ENCODE measurements at places on chromosomes 1 and 21.

DNA sequence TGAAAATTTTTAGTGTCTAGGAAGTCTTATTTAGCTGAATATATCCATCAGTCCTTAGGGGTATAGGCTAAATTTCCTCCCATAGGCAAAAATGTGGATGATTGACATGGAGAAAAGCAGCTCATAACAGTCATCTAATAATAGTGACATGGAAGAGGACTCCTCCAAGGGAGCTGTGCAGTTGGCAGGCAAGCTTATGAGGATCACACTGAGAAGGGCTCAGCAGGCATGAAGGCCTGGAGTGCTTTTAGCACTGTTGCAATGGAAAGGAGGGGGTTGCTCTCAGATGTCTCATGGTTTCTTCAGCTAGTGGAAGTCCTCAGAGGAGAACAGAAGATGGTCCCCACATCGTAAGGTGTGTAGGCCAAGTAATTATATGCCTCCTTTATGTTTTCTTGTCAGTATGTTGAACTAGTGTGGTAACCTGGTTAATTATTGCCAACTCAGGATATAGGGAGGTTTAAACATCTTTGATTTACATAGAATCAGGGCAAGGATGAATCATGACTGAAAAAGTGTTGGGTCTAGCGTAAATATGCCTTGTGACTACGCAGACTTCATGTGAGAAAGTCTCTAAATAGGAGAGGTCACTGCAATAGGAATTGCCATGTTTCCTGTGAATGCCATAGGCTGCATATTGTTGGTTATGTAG is 18.9 kb downstream of the VN1R5 start:
- no peak for DNase-seq

- DNase-seq, result peak; percentile 73
These were observed 14.7 kb upstream of the BOLA1 start for GRCh38 chr1:149884433-149885338.

DNA sequence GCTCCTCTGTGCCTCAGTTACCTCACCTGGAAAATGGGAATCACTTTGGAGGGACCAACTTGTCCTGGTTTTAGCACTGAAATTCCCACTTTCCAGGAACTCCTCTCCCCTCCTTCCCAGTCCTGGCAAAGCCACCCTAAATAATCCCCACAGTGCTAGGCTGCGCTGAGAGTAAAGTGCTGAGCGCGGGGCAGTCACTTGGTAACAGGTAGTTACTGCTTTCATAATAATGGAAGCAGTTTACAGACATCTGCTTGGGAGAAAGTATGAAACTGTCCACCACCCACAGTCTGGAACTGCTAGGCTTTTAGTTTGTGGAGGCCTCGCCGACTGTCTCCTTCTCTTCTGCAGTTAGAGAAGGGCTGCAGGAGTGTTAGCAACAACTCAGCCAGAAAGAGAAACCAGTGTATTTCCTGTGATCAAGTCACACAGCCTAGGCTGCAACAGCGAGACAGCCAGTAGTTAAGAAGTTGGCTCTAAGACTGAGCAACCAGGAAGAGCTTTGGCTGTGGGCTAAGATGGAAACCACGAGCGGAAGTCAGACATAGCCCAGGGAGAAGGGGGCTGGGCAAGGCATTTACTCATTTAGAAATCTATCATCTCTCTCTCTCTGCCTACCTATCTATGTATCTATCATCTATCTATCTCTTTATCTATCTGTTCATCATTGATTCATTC is 30.8 kb upstream of the ABCG1 start:
- no peak for DNase-seq

- DNase-seq, result peak; percentile 48
These were observed 18.0 kb downstream of the SERTAD4 start for GRCh38 chr1:210250665-210250997.

DNA sequence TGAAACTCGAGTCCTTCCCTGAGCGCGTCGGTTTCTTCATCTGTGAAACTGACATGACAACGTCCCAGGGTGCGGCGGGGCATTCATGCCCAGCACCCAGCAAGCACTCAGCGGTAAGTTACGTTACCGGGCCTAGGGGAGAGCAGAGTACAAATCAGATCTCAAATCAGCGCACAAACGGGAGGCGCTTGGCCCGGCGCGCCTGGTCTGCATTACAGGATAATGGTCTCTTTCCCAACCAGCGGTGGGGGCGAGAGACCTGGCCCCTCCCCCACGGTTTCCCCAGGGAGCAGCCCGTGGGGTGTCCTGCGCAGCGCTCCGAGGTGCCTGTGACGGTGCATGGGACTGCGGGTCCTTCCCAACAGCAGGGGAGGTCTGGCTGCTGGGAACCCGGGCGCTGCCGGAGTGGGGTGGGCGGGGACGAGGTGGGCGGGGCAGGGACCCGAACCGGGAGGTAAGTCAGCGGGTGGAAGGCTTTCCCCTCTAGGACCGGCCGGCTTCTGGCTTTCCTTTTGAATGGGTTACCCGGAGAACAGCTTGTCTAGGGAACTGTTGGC is 1.0 kb downstream of the TMEM51 start:
- DNase-seq, result no peak

- no peak for DNase-seq
These were observed 554 bp downstream of the ZNF281 start for GRCh38 chr1:200409203-200409760.

DNA sequence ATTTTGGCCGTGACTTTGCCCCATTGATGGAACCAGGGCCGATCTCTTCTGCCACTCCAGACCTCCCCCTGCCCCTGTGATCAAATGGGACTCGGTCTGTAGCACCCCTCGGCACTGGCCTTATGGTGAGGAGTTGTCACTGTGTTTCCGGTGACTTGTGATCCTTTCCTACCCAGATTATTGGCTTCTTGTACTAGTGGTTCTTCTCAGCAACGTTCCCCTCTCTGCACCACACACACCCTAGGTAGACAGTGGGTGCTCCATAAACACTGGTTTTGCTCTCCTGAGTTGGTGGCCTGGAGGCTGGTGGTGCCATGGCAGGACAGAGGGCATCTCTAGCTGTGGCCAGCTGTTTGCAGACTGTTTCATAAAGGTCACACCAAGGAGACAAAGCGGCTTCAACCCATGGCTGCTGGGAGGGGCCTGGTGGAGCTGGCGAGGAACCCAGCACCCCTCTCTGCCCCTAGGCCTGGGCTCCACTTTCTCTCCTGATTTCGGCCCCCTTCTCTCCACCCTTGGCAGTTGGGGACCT is 50.7 kb downstream of the DHRS3 start:
- DNase-seq, result no peak

Measured in NCI-H1694 (cell line).